ENCODE measurements at places on chromosomes 4 and X.

DNA sequence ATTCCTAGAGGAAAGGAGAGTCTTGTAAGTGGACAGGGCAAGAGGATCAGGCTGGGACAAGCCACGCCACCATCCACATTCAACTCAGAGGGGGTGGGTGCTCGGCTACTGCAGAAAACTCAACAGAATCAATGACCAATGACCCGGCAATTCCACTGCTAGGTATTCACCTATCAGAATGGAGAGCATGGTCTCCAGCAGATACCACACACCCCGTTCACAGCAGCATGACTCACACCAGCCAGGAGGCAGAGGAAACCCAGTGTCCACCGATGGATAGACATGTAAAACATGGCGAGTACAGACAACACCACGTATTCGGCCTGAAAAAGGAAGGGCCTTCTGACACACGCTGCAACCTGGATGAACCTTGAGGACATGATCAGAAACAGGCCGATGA is 175.9 kb downstream of the AFAP1 start:
- no peak for DNase-seq

DNA sequence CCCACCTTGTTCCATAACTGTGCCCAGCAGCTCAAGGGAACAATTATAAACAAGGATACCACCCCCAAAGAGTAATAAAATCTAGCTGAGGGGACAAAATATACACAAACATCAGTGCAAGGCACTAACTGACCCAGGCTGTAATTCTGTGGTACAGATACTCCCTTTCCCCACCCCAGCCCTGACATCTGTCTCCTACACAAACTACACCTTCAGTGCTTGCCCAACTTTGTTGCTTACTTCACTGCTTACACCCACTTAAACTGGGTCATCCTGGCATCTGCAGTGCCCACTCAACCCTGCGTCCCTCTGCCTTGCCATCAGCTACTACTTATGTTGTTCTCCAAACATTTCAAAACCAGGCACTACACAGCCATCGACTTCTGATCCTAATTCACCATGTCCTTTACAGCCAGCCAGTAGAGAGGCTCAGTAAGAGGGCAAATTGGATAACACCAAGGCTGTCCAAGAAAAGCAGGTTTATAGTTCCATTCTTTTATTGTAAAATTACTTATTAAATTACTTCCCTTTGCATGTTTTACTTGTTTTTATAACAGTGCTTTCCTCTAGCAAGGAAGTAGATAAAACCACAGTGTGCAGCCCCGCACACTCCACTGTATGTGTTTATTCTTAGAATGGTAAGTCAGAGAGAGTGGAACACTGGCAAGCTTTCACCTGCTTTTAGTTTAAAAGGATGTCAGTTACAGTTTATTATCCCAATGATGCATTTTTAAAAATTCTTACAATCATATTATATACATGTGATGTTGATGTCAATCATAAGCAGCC is 149.6 kb downstream of the INPP4B start:
- no peak for DNase-seq

DNA sequence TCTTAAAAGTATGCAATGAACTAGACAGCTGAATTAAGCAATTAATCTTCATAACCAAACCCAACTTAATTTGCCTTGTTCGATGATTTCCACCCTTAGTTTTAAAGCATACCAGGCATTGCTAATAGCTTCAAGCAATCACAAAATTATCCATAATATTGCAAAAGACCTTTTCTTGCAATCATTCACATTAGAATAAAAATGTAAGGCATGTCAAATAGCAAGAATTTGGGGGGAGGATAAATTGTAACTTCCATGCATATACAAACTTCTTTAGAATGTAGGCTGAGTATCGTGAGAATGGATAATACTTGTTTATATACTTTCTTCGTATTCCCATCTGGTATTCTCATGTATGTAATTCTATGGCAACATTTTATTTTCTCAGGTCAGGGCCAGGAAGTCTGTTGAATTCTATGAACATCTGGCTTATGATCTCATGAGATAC is 28.7 kb upstream of the BMP2K start:
- DNase-seq = no peak

- DNase-seq = no peak
Observed at GRCh38 chrX:66918511-66918910, 279.6 kb upstream of the EDA2R start.

DNA sequence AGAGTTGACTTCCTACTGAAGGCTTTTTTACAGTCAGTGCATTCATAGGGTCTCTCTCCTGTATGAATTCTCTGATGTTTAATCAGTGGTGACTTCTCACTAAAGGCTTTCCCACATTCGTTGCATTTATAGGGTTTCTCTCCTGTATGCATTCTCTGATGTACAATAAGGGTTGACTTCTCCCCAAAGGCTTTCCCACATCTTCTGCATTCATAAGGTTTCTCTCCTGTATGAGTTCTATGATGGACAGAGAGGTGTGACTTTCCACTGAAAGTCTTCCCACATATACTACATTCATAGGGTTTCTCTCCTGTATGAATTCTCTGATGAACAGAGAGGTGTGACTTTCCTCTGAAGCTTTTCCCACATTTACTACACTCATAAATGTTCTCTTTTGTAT is 45.2 kb downstream of the ZNF674 start:
- no peak for DNase-seq

- no peak for DNase-seq
Observed at GRCh38 chr4:158111241-158111640, 61.6 kb downstream of the GASK1B start.

- no peak for DNase-seq
Observed at GRCh38 chr4:128232719-128233118, 54.9 kb downstream of the PGRMC2 start.

DNA sequence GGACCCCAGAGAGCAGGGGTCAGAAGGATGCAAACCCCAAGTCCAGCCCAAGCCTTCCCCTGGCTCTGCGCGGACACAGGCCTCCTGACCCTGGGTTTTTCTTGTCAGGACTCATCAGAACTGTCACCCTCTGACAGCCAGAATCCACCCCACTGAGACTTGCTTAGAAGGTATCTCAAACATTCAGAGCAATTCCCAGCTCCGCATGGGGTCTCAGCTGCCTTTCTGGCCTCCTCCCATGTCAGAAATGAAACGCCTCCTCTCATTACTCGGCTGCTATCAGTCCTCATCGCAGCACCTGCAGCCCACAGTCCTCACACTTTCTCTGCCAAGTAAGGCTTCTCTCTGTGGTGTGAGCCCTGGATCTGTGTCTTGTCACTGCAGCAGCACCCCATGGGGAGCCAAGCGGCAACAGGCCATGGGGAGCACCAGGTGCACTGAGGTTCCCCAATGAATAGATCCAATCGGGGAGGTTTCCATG is 97.8 kb downstream of the WFS1 start:
- no peak for DNase-seq

- DNase-seq = no peak
Observed at GRCh38 chr4:7964459-7964858, 24.8 kb upstream of the AFAP1 start.

DNA sequence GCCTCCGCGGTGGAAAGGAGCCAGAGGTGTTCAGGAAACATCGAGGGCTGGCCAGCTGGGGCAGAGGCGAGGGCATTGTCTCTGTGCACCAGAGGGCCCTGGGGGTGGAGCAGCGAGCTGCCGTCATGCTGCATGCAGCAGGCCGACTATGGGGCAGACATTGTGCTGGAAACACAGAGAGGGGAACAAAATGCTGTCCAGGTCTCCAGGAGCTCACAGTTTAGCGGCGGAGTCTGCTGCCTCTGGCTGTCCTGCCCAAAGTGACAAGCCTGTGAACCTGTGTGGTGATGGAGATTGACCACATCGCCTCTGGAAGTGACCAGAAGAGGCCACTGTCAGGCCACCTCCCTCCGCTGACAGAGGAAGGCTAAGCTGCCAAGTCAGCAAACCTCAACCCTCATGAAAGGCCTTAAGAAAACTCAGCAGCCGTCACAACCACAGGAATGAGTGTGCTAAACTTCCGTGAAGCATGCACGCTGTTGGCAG is 20.1 kb upstream of the SASH3 start:
- peak; percentile 40 for DNase-seq

Data from activated gamma-delta T cell treated with anti-CD3 and anti-CD28 coated beads, Interleukin-2, amount 50 U/mL, for 16 hours (primary cell).